ENCODE measurements at places on chromosomes 11 and 22.

DNA sequence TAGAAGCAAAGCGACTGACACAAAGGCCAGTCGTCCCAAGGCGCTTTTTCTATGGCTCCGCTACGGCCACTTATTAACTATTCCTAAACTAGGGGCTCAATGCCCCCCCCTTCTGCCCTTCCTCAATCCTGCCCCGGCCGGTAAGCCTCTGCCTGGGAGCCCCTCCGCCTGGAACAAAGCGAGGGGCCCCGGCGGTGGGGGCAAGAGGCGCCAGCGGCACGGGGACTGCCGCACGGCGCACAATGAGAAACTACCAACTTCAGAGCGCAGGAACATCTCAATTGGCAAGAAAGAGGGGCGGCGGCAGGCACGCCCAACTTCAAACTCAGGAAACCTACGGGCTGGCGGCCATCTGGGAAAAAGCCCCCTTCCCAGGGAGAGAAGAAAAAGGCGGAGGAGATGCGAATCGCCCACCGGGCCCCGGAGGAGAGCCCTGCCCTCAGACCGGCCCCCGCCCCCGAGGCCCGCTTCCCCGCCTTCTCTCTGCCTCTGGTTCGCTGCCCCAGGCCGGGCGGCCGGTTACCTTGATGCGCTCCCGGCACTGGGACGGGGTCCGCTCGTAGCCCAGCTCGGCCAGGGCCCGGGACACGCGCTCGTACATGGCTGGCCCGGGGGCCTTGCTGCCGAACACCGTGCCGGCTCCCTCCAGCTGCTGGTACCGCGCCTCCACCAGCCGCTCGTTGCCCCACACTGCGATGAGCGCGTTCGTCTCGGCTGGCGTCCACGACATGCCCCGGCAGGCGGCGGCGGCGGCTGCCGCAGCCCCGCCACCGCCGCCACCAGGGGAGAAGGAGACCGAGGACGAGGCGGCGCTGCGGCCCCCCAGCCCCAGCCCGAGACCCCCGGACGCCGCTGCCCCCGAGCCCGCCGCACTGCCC is 619 bp downstream of the MSANTD2 start:
- peak; percentile 30 for DNase-seq

GRCh38 chr11:22928207-22928917 is 68.1 kb upstream of the CCDC179 start:
- DNase-seq, result no peak

DNA sequence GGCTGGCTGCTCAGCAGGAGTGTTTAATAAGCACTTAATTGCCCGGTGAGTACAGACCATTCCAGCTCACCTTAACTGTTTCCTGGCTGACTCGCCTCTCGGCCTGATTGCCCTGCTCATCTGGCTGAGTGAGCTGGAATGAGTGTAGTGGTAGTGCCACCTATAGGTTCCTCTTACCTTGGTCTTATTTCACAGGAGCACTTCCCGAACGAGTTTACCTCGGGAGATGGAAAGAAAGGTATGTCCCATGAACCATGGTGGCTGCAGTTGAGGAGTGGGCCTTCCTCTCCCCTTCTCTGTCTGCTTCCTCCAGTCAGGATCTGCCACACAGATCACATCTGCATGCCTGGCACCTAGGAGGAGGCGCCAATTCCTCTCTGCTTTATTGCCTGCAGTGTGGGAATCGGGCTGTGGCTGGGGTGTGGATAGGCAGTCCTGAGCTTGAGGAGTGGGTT is 26.7 kb downstream of the UPB1 start:
- peak; percentile 84 for DNase-seq

GRCh38 chr11:12099132-12099873 is 11.1 kb upstream of the MICAL2 start:
- DNase-seq, result no peak

DNA sequence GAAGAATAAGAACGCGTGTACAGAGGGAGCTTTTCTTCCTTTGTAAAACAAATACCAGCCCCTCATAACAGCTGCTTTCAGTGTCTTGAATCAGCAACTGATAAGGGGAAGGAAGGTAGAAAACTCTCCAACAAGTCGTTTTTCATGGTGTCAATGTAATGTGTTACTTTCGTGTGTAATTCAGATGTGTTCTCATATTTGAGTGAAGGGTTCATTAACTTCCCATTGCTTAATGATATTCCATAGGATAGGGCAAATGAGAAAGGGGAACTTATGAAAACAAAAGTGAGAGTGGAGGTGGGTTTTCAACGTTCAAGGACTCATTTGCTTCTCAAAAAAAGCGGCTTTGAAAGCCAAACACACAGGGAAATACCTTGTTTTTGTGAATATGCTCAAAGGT is 452.1 kb downstream of the NTM start:
- DNase-seq, result no peak
